ENCODE measurements at places on chromosomes 7 and 10.

DNA sequence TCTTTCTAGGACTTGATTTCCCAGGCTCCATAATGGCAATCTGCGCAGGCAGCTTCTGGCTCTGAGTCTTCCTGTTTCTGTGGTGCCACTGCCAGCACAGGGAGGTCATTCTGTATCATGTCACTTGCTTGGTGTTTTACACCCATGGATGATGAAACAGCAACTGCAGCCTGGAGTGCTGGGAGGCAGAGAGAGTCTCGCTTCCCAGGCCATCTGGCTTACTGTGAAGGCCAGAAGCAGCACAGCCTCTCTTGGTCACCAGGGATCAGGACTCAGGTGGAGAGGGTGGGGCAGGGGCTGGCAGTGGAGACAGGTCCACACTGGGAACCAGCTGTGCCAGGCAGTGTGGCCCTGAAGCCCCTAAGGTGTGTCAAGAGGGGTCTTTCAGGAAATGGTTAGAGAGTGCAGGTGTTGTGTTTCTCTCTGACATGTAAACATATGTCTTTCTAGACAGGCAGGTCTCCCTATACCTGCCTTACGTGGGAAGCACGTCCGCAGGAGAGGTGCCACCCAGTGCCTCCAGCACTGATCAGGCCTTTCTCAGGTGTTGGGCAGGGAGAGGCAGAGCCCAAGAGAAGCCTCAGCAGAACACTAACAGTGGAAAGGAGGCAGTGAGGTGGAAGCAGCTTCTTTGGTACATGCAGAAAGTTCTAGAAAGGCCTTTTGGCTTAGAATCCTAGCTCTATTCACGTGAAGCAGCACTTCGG is 71.4 kb downstream of the INSIG1 start:
- DNase-seq: no peak

GRCh38 chr7:151447312-151447711 is 7.4 kb upstream of the CRYGN start:
- DNase-seq: no peak

DNA sequence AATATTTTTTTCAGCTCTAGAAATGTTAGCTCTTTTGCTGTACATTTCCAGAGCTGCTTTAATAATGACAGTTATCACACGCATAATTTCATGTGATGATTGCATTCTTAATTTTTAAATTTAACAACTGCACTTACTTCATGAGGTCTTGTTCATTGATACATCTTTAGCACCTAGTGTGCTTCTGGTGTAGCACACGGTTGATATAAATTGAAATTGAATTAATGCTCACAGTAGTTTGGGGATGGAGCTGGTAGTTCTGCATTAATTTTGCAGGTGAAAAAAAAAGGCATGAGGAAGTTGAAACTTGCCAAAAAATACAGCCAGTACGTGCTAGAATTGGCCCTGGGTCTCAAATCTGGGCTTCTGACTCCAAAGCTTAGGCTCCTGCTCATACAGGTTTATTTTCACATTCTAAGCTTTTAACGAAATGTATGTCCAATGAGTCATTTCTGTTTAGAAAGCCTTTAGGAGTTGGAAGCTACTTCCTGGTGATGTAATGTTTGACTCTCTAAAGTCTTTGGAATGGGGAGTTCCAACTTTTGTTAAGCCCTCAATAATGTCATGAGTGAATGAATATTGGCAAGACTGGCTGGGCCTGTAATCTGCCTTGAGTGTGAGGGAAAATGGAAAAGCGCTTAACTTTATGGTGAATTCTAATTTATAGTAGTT is 62.5 kb downstream of the DAGLB start:
- DNase-seq: no peak

GRCh38 chr10:76356557-76356956 is 925.1 kb downstream of the LRMDA start:
- no peak for DNase-seq

GRCh38 chr10:128046953-128047290 is 79.3 kb downstream of the MKI67 start:
- DNase-seq: no peak

GRCh38 chr7:93031795-93032194 is 86.0 kb downstream of the SAMD9 start:
- no peak for DNase-seq

DNA sequence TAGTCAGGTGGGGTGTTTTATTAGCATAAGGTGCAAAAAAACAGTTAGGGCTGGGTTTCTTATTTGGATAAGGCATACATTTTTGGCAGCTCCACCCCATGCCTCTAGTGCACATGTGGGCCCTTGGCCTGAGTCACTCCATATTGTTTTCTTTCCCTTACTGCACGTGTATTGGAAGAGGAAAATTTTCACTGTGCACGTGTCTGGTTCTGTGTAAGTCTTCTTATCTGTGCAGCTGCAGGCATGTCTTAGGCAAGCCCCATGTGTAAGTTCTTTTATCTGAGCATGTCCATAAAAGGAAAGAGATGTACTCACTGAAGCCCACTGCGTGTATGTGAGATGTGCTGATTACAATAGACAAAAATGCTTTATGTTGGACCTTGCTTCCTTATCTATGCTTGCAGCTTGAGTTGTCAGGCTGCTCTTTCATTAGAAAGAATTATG is 540.3 kb upstream of the IGFBP3 start:
- no peak for DNase-seq

- DNase-seq: no peak
These were observed 54.2 kb upstream of the TARP start for GRCh38 chr7:38327637-38328036.

GRCh38 chr10:131781791-131782190 is 119.0 kb upstream of the PPP2R2D start:
- no peak for DNase-seq

DNA sequence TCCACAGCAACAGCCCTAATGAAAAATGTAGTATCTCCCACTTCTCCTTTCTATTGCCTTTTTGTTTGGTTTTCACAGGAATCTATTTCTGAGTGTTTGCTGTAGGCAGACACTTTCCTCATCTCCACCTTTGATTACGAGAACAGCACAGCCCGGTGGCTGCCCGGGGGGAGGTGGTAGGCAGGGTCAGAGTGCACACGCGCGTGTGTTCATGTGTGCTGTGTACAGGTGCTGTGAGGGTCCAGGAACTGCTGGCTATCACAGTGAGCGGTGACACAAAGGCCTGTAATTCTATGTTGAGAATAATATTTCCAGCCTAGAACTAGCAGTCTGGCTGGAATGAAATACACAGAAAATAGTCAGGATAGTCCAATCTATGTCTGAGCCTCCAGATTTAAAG is 212.8 kb downstream of the ADARB2 start:
- no peak for DNase-seq

GRCh38 chr10:77522268-77522809 is 115.3 kb downstream of the KCNMA1 start:
- no peak for DNase-seq

Measured in activated CD4-positive, alpha-beta T cell treated with anti-CD3 and anti-CD28 coated beads, Interleukin-2, amount 50 U/mL, for 1 hour (primary cell).